Activated naive CD8-positive, alpha-beta T cell treated with anti-CD3 and anti-CD28 coated beads, Interleukin-2, amount 10 ng/mL, durations not matched to agents 7 days and 5 days (primary cell): ENCODE measurements at places on chromosomes 2 and 18. TPM values are rescaled to one million over a fixed set of nuclear protein-coding genes. Genes with fewer than 3 reads are reported as not detected.
A peak's percentile ranks its signal among the peaks of the same experiment; 100 is the strongest.

The RAB6C gene
- not detected for total RNA-seq

GRCh38 chr2:79964966-79965365 lies 339.6 kb downstream of the LRRTM1 start:
- H3K4me1 ChIP-seq = no peaks in the 10 kb centered on the region
- H3K36me3 ChIP-seq = no peaks in the 10 kb centered on the region
- DNase-seq = no peak
- no peaks in the 10 kb centered on the region for H3K27me3 ChIP-seq

The TUBA4B gene
- total RNA-seq = not detected

- no peak for DNase-seq
- H3K4me3 ChIP-seq = no peak overlapping the region
- H3K27me3 ChIP-seq = peaks cover 10% of the 10 kb centered on the region
- H3K36me3 ChIP-seq = no peaks in the 10 kb centered on the region
- H3K4me1 ChIP-seq = peaks cover 4% of the 10 kb centered on the region
Observed at GRCh38 chr2:36339607-36340218, 15.9 kb upstream of the CRIM1 start.

The MROH2A gene
- total RNA-seq = not detected

GRCh38 chr18:78641689-78642231 lies 337.9 kb upstream of the SALL3 start:
- no peak overlapping the region for H3K4me3 ChIP-seq
- H3K4me1 ChIP-seq = peaks cover 2% of the 10 kb centered on the region
- H3K36me3 ChIP-seq = no peaks in the 10 kb centered on the region
- DNase-seq = no peak
- H3K27me3 ChIP-seq = peaks cover 2% of the 10 kb centered on the region

- H3K36me3 ChIP-seq = no peaks in the 10 kb centered on the region
- no peak for DNase-seq
- H3K27me3 ChIP-seq = no peaks in the 10 kb centered on the region
Observed at GRCh38 chr18:71106701-71107100, 817.9 kb downstream of the SOCS6 start.

DNA sequence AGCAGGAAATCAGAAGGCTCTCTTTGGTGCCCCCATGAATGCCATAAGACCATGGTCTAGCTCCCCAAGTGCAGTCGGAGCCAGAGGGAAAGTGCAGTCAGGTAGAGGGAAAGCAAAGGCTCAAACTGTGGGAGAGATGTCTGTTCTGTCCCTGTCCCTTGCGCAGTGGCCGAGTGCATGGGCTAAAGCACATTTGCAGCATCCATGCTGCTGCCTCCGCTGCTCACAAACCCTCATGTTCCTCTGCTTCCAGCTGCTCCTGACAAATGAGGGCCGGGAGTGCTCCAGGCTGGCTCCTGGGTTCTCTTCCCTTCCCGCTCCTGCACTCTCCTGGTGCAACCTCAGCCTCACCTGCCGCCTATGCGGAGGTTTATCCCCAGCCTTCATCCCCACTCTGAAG lies 34.2 kb downstream of the SCTR start:
- no peaks in the 10 kb centered on the region for H3K27me3 ChIP-seq
- no peaks in the 10 kb centered on the region for H3K36me3 ChIP-seq
- no peak for DNase-seq
- H3K4me3 ChIP-seq = no peak overlapping the region
- H3K27ac ChIP-seq = no peak overlapping the region
- no peaks in the 10 kb centered on the region for H3K4me1 ChIP-seq

DNA sequence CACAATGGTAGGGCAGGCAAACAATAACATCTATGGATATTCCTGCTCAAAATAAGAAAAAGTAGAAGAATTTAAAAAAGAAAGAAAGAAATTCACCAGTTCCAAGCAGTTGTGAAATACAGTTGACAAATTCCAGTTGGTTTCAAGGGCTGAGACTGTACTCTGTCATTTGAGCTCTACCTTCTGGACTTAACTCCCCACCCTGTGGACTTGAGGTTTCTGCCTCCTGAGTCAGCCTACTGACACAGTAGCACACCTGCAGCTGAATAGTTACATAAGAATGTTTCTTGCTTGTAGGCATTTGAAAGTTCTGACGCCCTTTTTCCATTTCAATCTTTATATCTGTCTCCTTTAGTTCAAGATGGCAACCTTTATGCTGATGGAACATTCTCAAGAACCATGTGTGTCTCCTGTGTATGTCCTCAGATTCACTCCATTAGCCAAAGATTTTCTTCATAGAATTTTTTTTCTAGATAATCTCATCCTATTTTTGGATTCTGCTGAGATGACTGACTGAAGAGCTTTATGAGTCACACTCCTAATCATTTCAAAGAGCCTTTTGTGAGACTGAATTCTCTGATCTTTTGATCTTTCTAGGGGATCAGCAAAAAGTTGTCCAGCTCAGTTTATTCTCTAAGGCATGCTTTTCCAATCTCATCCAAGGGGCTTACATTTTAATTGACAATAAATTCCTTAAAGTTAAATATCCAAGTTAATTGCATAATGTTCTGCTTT lies 19.1 kb downstream of the NETO1 start:
- no peak overlapping the region for H3K4me3 ChIP-seq
- no peaks in the 10 kb centered on the region for H3K27me3 ChIP-seq
- no peak for DNase-seq
- H3K27ac ChIP-seq = no peak overlapping the region
- H3K4me1 ChIP-seq = no peaks in the 10 kb centered on the region

The ALLC gene
- not detected for total RNA-seq

- no peak for DNase-seq
- H3K36me3 ChIP-seq = no peaks in the 10 kb centered on the region
- no peak overlapping the region for H3K4me3 ChIP-seq
- no peaks in the 10 kb centered on the region for H3K27me3 ChIP-seq
- no peaks in the 10 kb centered on the region for H3K4me1 ChIP-seq
- H3K27ac ChIP-seq = no peak overlapping the region
Observed at GRCh38 chr2:47259829-47260228, 104.7 kb upstream of the STPG4 start.

The TSPYL6 gene
- not detected for total RNA-seq

DNA sequence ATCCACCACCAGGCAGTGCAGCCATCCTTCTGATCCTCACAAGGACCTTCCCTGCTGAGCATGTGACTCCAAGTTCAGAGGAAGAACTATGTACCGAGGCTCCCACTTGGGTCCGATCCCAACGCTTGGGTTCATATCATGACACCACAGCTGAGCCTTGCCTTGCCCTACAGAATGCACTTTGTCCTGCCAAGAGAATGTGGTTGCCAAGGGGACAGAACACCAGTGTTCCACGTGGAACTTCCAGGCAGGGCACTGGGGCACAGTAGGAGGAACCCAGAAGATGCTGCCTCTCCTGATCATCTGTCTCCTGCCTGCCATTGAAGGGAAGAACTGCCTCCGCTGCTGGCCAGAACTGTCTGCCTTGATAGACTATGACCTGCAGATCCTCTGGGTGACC lies at the start of gene TEX51:
TSS of gene TEX51 (plus strand) at position 255 of the 400 bp plus-strand sequence. CDS start at position 284, 29 bp downstream.
- H3K4me1 ChIP-seq = no peaks in the 10 kb centered on the region
- H3K27ac ChIP-seq = no peak within 1 kb of the TSS
- no peak for DNase-seq
- no peak within 1 kb of the TSS for H3K4me3 ChIP-seq
- peaks cover 3% of the 10 kb centered on the region for H3K27me3 ChIP-seq
- H3K36me3 ChIP-seq = no peaks in the 10 kb centered on the region

- no peak overlapping the region for H3K27ac ChIP-seq
- DNase-seq = no peak
- no peaks in the 10 kb centered on the region for H3K36me3 ChIP-seq
- H3K4me3 ChIP-seq = no peak overlapping the region
Observed at GRCh38 chr2:108323619-108324018, 34.9 kb downstream of the SULT1C2 start.

DNA sequence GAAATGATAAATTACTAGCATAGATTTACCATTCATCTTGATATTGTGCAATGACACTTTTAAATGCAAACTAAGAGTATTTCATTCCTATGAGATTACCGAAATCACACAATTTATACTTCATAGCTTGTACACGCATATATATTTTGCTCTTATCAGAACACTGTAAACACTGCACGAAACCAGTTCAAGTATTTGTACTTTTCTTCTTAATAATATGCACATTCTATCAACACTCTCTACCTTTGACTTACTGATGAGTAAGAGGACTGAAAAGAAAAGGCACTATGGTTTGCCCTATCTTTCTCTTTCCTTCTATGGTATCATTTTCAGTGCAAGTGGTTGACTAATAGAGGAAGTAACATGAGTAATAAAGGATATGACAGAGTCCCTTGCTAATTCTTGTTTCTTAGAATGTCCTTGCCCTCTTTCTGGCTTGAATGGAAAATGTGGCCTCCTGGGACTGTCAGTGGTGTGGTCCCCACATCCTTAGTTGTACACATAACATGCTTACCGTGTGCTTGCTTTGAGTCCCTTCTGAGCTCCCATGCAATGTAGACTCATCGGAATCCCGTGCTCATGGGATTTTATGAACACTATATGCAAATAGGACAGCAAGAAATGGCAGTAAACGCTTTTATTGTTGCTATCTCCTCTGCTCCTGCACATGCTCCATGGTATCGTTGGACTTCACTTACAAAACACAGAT lies 363.5 kb upstream of the TNP1 start:
- peak overlapping the region; percentile 88 for H3K27ac ChIP-seq
- H3K4me1 ChIP-seq = peaks cover 39% of the 10 kb centered on the region
- DNase-seq = peak; percentile 45
- H3K4me3 ChIP-seq = peak overlapping the region; percentile 62
- peaks cover 24% of the 10 kb centered on the region for H3K36me3 ChIP-seq

- H3K4me1 ChIP-seq = no peaks in the 10 kb centered on the region
- no peak for DNase-seq
- H3K27ac ChIP-seq = no peak overlapping the region
- H3K36me3 ChIP-seq = peaks cover 22% of the 10 kb centered on the region
Observed at GRCh38 chr2:101018934-101019333, 16.8 kb downstream of the RPL31 start.

The EVX2 gene
- total RNA-seq = not detected

DNA sequence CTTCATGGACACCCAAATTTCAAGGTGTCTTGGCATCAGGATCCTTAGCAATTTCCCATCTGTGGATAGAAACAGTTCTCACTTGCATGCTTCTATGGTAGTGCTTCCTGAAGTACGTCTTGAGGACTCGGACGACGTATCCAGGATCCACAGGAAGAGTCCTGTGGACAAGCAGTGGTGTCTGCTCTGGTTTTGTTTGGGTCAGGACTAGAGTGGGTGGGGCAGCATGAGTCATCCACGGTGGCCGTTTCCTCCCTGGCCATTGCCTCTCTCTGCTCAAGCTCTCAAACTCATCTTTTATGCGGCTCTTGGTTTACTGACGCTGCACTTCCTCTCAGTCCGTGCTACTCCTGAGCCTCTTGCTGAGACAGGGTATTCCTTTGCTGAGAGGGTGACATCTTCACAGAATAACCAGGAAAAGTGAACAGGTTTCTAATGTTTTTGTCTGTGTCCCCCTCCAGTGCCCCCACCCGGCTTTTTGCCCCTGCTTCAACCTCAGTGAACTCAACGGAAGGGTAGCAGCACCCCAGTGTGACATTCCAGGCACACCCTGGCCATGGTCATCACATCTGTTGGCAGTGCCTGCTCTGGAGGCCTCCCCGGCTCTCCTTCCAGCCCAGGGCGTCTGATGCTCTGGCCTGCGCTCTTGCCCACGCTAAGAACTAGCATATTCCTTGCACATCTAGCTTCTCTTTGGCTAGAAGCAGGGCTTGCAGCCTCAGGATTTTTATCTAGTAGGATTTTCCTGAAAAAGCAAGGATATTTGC lies 62.2 kb downstream of the ARMC9 start:
- no peak overlapping the region for H3K4me3 ChIP-seq
- H3K4me1 ChIP-seq = peaks cover 13% of the 10 kb centered on the region
- no peak overlapping the region for H3K27ac ChIP-seq
- no peaks in the 10 kb centered on the region for H3K36me3 ChIP-seq
- H3K27me3 ChIP-seq = peaks cover 28% of the 10 kb centered on the region

DNA sequence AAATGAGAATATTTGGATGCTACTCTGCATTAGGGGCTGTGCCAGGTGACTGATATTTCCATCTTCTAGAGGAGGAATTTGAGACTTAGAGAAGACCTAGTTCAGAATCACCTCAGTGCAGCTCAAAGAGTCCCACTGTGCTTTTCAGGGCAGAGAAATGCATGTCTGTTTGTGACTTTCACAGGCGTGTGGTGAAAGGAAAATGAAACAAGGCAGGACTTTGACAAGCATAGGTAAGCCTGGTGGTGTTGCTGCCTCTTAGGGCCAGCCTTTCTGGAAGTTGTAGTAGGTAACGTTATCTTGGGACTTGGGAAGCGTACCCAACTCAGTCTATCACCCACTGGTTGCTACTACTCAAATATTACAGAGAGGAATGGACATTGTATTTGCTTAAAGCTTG lies 2.6 kb downstream of the GPR39 start:
- DNase-seq = no peak
- H3K27ac ChIP-seq = no peak overlapping the region
- no peaks in the 10 kb centered on the region for H3K4me1 ChIP-seq
- peaks cover 19% of the 10 kb centered on the region for H3K27me3 ChIP-seq
- H3K4me3 ChIP-seq = no peak overlapping the region
- H3K36me3 ChIP-seq = no peaks in the 10 kb centered on the region

DNA sequence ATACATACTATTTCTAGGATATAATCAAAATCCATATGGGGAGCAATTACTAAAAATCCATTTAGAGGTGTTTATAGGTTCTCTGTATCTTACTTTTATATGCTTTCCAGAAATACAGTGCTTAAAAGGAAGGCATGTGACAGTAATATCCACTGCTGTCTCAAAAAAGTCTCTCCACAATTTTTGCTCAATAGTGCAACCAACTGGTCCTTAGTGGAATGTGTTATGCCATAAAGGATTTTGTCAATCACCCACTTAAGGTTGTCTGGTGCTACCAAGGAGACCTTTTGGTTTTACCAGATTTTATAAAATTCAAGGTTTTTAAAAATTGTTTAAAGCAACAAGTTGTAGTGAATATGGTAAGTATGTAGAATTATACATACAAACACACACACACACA lies 328.5 kb upstream of the DSEL start:
- H3K36me3 ChIP-seq = no peaks in the 10 kb centered on the region
- no peaks in the 10 kb centered on the region for H3K4me1 ChIP-seq
- DNase-seq = no peak
- no peak overlapping the region for H3K27ac ChIP-seq
- H3K4me3 ChIP-seq = no peak overlapping the region
- peaks cover 2% of the 10 kb centered on the region for H3K27me3 ChIP-seq

The RUFY4 gene
- total RNA-seq = 4.9 TPM
